NCI-H1048 (cell line): ENCODE measurements at places on chromosomes 1 and 21.

DNA sequence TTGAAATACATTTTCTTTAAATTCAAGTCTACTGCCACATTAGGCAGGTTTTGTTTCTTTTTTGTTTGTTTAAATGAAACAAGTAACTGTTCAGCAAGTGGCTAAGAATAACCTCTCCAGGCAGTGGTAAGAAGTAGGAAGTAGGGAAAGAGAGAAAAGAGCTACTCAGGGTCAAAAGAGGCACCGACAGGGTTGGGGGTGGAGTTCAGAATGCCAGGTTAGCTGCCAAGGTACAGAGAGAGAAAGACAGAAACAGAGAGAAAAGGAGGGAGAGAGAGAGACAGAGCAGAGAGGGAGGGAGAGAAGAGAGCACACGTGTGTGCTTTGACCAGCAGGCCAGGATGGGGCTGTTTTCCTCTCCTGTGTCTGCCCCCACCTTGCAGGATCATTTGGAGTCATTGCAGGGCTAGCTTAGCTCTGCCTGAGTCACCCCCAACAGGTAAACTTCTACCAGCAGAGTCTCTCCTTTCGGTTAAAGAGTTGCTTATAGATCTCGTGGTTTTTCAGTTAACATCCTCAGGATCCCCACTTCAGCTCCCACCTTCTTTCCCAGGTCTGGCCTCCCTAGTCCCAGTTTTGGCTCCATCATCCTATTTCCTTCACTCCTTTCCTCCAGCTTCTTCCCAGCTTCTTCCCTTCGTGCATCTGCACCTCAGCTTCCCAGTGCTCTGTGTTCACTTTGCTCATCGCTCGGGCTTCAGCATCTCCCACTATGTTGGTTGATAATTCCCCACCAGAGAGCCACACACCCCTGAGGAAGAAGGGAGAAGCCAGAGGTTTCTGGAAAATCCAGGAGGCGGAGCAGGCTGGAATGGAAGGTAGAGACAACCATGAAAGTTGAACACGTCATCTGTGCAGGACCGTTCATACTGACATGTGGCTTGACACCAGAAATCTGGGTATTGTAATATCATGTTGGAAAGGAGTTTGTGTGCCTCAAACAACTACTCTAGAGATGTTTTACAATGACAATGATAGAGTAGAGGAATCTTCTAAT lies 21.8 kb upstream of the RAB4A start:
- no peak for DNase-seq

- DNase-seq = no peak
Observed at GRCh38 chr1:11944358-11944931, 9.9 kb downstream of the PLOD1 start.

GRCh38 chr1:87979079-87979478 lies 650.4 kb downstream of the LMO4 start:
- DNase-seq = no peak

DNA sequence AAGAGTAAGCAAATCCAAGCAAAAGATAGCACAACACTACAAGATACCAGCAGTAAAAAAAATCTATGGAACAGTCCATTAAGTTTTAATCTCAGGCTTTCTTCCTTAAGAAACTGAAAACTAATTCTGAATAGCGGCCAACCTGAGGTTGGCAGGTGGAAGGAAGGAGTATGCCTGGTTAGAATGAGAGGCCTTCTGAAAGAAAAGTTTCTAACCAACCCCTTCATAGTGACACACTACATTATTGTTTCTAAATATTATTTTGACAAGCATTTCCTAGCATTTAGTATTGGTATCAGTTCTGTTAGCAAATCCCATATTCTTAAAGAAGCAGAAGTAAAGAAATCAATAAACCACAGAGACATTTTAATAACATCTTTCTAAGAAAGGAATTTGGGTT lies 205.7 kb upstream of the PTBP2 start:
- DNase-seq = no peak

- no peak for DNase-seq
Observed at GRCh38 chr1:59788825-59789224, 25.9 kb upstream of the HOOK1 start.

DNA sequence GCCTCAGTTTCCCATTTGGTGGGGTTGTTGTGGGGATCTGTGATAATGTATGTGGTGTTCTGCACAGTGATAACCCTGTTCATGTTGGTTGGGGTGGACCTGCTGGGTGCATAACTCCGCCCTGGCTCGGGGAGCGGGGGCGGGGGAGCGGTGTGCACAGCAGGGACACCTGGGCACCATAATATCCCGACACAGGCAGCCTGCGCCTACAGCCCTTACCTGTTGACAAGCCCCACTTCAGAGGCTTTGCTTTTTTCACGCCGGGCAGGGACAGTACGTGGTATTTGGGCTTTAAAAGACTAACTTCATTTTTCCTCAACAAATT lies 48.0 kb upstream of the ACOT11 start:
- no peak for DNase-seq

- no peak for DNase-seq
Observed at GRCh38 chr1:205545001-205545919, 40.8 kb downstream of the CDK18 start.

DNA sequence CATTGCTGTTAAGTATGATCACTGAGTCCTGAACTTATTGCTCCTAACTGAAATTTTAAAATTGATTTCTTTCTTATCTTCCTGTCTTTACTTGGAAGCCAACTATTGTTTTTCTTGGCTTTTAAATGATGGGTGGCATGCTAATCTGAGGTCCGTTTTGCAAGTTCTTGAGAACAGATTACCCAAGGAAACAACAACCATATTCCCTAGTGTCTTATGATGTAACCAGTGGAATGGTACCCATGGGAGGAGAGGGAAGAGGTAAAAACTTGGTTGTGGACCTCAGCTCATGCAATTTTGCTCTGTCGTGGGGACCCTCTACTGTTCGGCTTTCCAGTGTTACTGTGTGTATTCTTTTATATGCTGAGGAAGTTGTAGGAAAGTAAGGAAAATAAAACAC lies 454.8 kb upstream of the ADAMTS5 start:
- DNase-seq = no peak

DNA sequence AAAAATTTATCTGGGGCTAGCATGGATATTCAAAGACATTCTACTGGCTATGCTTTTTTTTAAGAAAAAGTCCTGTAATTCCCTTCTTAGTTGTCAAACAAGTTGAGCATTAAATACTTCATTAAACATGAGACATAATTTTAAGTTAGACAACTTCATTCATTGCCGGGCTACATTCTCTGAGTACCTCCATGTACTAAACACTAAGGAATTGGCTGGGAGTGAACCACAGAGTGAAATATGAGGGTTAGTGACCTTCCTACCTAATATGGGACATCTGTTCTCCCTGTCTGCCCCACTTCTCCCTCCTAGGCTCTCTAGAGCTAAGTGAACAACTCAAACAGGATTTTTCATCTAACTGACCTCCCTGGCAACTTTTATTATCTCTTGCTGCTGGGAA lies 370.4 kb downstream of the VAV3 start:
- DNase-seq = no peak

DNA sequence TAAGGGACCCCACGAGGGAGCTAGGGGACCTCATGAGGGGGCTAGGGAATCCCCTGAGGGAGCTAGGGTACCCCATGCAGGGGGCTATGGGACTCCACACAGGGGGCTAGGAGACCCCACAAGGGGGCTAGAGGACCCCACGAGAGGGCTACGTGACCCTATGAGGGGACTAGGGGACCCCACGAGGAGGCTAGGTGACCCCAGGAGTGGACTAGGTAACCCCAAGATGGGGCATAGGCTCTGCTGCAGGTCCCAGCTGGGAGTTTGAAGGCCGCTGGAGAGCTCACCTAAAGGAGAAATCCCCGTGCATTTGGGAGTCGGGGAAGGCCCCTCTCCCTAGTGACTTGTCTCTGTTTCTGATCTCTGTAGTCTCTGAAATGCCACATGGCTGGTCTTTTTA lies 50.0 kb upstream of the DMRTB1 start:
- DNase-seq = no peak

GRCh38 chr1:109370712-109371340 lies 26.9 kb downstream of the SORT1 start:
- DNase-seq = no peak

DNA sequence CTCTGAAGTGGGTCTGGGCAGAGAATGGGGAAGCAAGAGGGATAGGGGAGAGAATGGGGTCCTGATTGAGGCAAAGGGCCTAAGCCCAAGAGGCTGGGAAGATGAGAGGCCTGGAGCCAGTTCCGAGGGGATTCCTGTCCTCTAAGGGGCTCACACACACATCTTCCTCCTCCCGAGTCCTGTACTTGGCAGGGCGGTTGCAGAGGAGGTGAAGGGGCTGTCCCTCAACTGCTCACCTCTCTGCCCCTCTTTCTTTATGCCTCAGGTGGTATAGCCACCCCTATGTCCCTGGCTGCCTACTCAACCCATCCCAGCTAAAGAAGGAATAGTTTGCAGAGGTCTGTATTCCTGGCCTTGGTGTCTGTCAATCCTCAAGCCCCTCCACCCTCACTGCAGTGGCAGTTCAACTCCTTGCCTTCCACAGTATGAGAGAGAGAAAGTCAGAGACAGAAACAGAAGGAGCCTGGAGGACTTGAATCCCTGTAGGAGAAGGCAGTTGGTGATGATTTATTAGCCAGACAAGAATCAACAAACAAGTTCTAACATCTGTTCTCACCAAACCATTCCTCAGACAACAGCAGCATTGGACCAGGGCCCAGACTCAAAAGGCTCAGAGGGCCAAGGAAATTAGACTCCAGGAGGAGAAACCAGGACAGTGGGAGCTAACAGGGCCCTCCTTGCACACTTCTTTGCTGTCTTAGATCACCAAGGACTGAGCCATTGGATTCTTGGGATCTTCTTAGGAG lies 10.7 kb downstream of the SH2D2A start:
- DNase-seq = no peak

DNA sequence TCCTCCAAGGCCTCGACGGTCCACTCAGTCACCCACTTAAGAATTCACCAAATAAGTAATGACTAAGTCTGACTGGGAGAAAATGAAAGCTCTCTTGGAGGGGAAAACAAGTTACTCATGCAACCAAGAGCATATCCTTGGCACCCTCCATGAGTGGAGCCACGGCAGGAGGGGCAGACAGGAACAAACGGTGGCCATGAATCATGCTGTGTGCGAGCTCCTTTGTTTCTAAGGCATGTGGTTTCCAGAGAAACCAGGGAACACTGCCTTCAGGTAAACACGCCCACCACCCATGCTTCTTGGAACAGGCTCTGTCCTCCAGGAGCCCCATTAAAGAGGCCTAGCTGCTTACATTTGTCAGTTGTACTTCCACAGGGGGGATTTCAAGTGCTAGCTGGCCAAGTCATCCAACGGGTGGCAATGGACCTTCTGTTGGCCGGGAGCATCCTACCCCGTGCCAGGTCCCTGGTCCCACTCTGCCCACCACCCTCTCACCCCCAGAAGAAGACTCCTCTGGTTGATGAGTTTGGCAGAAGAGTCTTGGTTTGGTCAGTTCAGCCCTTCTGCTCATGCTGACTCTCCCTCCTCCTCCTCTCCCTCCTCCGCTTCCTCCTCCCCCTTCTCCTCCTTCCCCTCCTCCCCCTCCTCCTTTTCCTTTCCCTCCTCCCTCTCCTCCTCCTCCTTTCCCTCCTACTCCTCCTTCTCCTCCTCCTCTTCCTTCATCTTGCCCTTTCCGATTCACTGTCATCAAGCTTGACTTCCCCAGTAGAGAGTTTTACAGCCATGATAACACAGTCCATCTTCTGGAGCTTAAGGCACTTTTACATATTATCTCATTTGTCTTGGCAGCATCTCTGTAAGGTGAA lies 107.6 kb downstream of the CCDC185 start:
- no peak for DNase-seq

GRCh38 chr1:243973169-243973568 lies 77.9 kb upstream of the ZBTB18 start:
- DNase-seq = no peak

DNA sequence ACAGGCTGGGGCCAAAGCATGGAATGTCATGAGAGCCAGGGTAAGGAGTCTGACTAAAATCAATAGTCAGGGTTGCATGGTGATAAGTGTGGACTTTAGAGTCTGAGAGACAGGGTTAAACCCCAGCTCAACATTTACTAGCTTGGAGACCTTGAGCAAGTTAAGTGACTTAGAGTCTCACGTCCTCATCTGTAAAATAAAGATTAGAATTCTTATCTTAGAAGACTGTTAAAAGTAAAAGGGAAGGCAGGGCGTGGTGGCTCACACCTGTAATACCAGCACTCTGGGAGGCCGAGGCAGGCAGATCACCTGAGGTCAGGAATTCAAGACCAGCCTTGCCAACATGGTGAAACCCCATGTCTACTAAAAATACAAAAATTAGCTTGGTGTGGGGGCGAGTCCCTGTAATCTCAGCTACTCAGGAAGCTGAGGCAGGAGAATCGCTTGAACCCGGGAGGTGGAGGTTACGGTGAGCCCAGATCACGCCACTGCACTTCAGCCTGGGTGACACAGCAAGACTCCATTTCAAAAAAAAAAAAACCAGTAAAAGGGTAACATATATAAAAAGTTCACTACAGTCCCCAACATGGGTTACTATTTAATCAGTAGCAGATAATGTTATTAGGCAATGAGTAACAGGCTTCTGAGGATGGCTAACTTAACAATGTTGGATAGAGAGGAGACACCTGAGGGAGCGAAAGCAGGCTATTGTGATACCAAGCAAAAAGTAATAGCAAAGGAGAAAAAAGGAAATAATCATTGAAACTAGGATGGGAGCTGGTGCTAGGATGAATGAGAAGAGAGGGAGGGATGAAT lies 20.8 kb downstream of the TMCO1 start:
- no peak for DNase-seq

GRCh38 chr1:74422421-74423292 lies 89.8 kb downstream of the LRRC53 start:
- DNase-seq = no peak

- DNase-seq = no peak
Observed at GRCh38 chr1:198701250-198701649, 62.4 kb downstream of the PTPRC start.

- no peak for DNase-seq
Observed at GRCh38 chr21:16086121-16086520, 356.3 kb downstream of the USP25 start.

DNA sequence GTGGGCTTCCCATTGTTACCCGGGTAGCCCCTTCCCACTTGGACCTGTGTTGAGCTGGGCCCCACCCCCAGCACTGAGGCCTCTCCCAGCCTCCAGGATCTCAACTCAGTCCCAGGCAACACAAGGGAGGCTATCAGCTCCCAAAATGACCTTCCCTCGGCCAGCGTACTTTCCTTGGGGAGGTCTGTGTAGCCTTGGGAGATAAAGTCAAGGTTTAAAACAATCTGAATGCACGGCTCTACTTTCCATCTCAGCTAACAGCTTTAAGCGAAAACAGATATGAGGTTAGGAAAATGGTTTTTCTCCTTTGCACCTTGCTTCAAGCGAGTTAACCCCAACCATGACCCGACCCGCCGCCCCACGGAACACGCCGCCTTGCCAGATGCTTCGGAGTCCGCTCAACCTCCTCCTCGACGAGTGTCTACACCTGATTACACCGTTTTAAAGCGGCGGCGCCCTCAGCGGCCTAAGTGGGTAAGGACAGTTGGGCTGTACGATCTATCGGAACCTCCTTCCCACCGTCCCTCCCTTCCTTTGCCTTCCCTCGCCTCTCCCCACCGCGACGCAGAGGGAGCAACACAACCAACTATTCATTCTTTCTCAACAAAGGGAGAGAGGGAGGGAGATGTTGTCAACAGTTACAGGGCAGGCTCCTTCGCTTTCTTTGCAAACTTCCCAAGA lies 1.1 kb downstream of the BCAR3 start:
- DNase-seq = no peak

- no peak for DNase-seq
Observed at GRCh38 chr1:211335522-211336157, 9.0 kb downstream of the TRAF5 start.

- DNase-seq = no peak
Observed at GRCh38 chr1:227790868-227791267, 24.6 kb upstream of the PRSS38 start.

GRCh38 chr1:67555461-67556296 lies 125.5 kb upstream of the SERBP1 start:
- no peak for DNase-seq
